ENCODE measurements at places on chromosomes 4 and X. TPM values are rescaled to one million over a fixed set of nuclear protein-coding genes. Genes with fewer than 3 reads are reported as not detected.
A peak's percentile ranks its signal among the peaks of the same experiment; 100 is the strongest.

GRCh38 chr4:73661646-73662119, 41.4 kb upstream of the RASSF6 start:
- DNase-seq, result peak; percentile 94

DNA sequence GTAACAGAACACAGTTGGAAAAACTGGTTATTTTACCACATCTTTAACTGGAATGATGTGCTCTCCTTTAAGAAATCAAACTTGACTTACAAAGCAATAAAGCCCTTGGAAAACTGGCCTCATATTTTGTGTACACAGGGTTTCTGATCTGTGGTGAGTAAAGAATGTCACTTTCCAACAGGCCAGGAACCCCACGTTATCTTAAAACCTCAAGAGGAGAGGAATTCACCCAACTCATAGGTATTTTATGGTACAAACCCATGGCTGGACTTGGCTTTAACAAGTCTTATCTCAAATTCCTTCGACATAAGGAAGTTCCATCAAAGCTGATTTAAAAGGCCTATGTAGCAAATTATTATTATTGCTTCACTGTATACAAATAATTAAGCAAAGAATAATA, 1735.1 kb downstream of the PCDH7 start:
- no peak for DNase-seq

- no peak for DNase-seq
Measured at GRCh38 chr4:113591982-113592381, 169.6 kb downstream of the CAMK2D start.

- DNase-seq, result no peak
Measured at GRCh38 chr4:25927361-25928195, 13.6 kb downstream of the SMIM20 start.

DNA sequence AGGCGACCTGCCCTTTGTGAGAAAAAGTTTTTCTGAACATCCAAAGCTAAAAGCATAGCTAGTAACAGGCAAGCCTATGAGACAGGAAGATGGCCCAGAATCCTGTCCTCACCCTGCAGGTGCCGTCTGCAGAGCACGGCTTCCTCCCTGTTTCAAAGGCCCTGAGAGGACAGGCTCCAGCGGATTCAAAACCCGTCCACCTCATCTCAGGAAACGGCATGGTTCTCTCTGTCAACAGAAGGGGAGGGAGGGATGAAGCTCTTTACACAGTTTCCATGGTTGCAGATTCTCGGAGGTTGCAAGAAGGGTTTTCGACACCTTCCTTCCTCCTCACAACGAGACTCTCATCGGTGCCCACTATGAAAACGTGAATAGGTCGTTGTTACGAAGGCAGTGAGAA, 8.3 kb downstream of the PPP2R3B start:
- DNase-seq, result no peak

GRCh38 chr4:11397819-11398610, 30.7 kb downstream of the HS3ST1 start:
- no peak for DNase-seq

DNA sequence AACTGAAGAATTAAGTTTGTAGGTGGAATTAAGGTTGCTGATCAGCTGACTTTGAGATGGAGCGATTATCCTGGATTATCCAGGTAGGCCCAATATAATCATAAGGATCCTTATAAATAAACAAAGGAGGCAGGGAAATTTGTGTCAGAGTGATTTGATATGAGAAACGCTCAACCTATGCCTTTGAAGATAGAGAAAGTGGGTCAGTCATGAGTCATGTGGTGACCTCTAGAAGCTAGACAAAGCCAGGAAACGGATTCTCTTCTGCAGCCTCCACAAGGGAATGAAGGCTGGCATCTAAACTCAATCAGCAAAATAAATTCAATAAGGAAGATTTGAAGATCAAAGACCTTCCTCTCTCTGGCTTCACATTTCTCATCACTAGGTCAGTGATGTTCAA, 41.5 kb upstream of the SMIM10 start:
- DNase-seq, result peak; percentile 33

DNA sequence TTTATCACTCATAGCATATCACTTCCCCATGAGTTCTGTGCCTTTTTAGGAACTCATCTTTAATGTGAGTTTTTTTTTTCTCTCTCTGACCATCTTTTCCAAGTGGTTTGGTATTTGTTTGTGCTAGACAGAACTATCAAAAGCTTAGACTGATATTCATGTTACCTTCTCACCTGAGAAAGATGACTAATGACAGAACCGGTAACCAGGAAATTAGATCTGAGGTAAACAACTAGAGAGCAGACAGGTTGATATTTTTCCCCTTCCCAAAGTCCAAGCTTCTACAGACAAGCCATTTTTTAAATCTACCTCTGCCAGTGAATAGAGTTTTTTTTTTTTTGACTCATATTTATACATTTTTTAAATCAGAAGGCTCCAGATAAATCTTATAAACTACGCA, 17.0 kb upstream of the SRD5A3 start:
- peak; percentile 75 for DNase-seq

DNA sequence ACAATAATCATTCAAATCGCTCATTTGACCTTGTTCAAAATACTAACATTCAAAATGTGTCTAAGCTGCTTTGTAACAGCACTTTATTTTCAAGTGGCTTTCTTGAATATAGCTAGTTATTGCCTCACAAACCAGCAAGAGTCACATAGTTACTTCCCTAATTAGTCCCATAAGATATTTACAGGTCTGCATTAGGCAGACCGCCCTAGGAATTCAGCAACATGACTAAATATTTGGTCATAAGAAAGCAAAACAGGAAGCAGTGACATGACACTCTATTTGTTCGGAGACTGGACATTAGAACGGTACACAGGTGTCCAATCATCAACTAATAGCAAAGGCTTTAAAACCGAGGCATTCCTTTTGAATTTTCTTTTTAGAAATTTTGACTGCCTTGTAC, 262.0 kb downstream of the COL25A1 start:
- no peak for DNase-seq

DNA sequence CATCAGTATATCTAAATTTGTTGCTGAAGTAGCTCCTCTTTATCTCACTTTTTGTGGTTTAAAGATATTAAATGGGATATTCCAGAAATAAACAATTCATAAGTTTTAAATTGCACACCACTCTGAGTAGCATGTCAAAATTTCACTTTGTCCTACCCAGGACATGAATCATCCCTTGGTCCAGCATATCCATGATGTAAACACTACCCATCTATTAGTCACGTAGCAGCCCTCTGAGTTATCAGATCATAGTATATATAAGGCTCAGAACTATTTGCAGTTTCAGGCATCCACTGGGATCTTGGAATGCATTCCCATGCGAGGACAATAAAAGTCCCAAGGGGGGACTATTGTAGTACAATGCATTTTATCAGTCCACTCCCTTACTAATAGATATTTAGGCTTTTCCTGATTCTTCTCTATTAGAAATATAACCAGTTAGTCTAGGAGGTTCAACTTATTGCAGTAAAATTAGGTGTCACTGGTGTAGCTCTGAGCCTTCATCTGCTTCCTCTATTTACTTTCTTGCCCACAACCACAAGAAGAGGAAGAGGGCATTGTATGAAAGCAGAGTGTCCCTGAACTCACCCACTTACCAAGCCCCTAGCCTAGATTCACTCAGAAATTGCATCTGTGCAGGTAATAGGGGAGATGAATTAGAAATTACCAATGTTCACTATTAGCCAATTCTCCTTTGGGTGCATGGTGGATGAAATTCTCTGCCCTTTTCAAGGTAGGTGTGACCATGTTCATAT, 409.8 kb upstream of the GALNT7 start:
- peak; percentile 82 for DNase-seq

GRCh38 chrX:68894513-68895340, 65.9 kb downstream of the EFNB1 start:
- peak; percentile 62 for DNase-seq

GRCh38 chr4:97252615-97253154, 890.6 kb downstream of the STPG2 start:
- DNase-seq, result no peak

GRCh38 chr4:121824171-121824527, 466 bp upstream of the CCNA2 start:
- DNase-seq, result no peak

GRCh38 chrX:78019586-78020483, 50.4 kb upstream of the PGAM4 start:
- peak; percentile 54 for DNase-seq

GRCh38 chr4:86557526-86557925, 36.6 kb upstream of the PTPN13 start:
- peak; percentile 79 for DNase-seq

DNA sequence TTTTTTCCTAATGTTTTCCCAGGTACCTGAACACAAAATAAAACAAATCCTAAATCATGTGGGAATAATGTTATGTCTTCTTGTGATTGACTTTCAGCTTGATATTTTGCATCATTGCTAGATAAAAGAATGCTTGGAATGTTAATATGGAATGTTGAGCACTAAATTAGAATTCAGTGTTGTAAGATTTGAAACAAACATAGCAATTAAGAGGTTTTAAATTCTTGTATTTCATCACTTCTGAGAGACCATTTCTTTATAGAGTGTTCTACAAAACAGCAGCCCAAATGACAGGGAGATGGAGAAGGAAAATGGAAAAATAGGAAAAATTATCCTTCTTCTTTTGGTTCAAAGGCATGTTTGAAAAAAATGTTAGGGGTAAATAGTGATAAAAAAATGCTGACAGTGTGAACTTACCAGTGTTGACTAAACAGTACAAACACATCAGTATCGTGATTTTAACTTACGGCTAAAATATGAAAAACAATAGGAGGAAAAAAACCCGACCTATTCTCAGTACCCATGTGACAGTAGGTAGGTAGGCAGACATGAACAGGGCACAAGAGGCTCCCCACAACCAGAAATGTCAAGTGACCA, 102.6 kb upstream of the PDE5A start:
- DNase-seq, result no peak

- DNase-seq, result no peak
Measured at GRCh38 chr4:44623676-44624075, 27.7 kb downstream of the YIPF7 start.

GRCh38 chrX:153627675-153628111, 19.3 kb upstream of the DUSP9 start:
- peak; percentile 45 for DNase-seq

GRCh38 chrX:70411475-70411874, 11.6 kb upstream of the GDPD2 start:
- no peak for DNase-seq

DNA sequence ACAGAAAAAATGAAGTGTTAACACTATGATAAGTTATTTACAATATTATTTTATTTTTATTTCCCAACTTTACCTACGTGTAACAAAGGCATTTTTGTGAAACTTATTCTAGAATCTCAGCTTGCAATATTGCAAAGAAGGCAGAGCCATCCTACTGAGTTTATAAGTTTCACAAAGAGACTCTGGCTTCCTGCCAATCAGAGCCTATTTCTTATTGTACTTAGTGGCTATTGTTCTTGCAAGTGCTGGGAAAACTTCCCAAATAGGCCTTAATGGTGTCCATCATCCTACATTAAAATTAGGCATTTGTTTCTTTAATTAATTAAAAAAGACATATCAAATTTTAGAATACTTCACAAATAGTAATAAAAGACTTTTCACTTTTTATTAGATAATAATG, 233.2 kb downstream of the EPHA5 start:
- no peak for DNase-seq

DNA sequence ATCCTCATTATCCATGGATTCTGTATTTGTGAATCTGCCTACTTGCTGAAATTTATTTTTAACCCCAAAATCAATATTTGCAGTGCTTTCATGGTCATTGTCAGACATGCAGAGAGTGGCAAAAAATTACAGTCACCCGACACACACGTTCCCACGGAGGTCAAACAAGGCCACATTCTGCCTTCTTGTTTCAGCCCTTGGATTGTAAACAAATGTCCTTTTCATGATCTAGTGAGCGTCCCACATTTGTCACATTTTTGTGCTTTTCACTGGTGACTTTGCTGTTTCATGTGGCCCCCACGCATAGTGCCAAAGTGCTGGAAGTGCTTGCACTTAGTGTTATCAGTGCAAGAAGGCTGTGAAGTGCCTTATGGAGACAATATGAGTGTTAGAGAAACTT, 45.0 kb downstream of the SOD3 start:
- no peak for DNase-seq

- no peak for DNase-seq
Measured at GRCh38 chr4:70754470-70754869, 32.7 kb downstream of the RUFY3 start.

- DNase-seq, result no peak
Measured at GRCh38 chr4:141900856-141901255, 264.5 kb downstream of the IL15 start.

DNA sequence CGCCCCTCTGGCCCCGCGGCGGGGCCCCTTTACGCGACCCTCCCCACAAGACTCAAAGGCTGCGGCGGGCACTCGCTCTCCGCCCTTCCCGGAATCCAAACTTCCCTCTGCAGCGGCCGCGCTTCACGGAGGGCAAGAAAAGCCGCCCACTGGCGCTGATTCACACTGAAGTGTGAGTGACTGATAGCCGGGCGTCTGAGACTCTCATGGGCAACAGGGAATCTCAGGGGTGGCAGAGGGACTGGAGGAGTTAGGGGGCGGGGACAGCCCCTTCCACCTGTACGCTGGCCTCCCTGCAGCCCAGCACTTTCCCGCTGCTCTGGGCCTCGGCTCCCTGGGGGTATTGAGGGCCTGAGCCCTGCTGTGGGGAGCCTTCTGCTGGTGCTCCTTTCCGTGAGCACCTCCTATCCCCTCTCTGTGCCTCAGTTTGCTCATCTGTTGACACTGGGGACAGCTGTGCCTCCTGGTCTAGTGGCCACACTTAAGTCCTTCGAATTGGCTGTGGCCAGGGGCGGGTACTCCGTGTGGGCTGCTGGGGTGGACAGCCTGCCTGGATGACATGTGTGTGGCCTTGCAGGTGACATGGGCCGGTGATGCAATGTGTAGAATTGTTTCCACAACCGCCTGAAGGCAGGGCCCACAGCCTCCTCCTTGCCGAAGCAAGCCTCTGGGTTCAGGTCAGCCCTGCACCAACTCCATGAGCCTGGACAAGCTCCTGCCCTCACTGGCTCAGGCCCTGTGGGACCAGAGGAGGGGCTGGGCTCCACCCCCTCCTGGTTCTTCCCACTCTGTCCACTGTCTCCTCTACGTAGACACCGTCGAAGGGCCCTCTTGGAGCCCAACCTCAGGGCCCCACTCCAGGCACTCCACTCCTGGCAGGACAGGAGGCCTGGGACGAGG, 951 bp downstream of the SH3BP2 start:
- DNase-seq, result peak; percentile 60

DNA sequence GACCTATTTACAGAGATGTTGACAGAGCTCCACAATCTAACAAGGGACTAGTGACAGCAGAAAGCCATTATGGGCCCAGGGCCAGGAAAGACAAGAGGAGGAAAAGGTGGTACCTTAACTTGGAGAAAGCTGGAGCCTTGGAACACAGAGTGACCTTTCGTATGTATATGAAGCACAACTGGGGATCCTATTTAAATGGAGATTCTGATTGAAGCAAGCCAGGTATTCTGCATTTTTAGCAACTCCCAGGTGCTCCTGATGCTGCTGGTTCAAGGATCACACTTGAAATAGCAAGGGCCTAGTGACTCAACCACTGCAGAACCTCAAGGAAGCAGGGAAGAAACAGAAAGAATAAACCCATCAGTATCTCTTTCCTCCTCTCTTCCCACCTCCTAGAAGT, 99.4 kb downstream of the TMEM47 start:
- no peak for DNase-seq

GRCh38 chrX:153924149-153924861, 1.8 kb downstream of the ARHGAP4 start:
- no peak for DNase-seq

The NSUN7 gene
- total RNA-seq, result 0.79 TPM

The PNMA6A gene
- 0.53 TPM for total RNA-seq

The TBC1D19 gene
- 9.7 TPM for total RNA-seq

The NKX6-1 gene
- total RNA-seq, result not detected

The MORC4 gene
- 23.7 TPM for total RNA-seq

The ATP10D gene
- total RNA-seq, result 25.5 TPM

The MAGEE1 gene
- 0.53 TPM for total RNA-seq

The ATP6AP2 gene
- total RNA-seq, result 99.8 TPM

The ARFIP1 gene
- total RNA-seq, result 41.7 TPM

The KLHL8 gene
- 20.5 TPM for total RNA-seq

The SLC7A11 gene
- 126 TPM for total RNA-seq
